ENCODE measurements at places on chromosomes 6 and 20.
A peak's percentile ranks its signal among the peaks of the same experiment; 100 is the strongest.

DNA sequence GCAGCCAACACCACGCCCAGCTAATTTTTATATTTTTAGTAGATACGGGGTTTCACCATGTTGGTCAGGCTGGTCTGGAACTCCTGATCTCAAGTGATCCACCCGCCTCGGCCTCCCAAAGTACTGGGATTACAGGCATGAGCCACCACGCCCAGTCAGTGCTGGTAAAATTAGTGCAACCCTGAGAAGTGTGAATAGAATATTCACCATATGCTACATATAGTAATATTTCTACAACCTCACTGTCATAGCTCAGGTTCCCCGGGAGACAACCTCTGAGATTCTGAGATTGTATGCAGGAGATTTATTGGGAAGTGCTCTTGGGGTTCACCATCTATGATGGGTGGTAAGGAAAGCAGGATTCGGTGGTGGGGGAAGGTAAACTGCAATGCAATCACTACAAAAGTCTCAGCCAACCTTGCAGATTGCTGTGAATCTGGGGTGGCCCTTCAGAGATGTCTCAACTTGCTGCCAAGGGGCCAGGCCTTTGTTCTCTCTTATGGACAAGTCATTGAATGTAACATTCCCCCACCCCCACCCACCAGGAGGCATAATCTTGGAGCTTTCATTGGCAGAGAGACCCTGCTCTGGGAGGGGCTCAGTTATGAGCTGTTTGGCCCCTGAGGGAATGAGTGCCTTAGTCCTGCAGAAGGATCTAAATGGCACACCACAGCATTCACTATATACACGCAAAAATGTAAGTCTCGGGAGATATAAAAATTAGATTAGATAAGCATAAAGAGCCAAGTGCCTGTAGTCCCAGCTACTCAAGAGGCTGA lies 34.0 kb upstream of the SEC63 start:
- no peak for DNase-seq

GRCh38 chr20:37878835-37879599 lies 23.9 kb upstream of the VSTM2L start:
- no peak for DNase-seq

- DNase-seq = peak; percentile 54
Observed at GRCh38 chr6:16436550-16436949, 198.2 kb downstream of the GMPR start.

GRCh38 chr6:39752835-39753724 lies 27.9 kb upstream of the KIF6 start:
- no peak for DNase-seq

GRCh38 chr20:23349338-23350195 lies 1.0 kb upstream of the NXT1 start:
- DNase-seq = peak; percentile 80

DNA sequence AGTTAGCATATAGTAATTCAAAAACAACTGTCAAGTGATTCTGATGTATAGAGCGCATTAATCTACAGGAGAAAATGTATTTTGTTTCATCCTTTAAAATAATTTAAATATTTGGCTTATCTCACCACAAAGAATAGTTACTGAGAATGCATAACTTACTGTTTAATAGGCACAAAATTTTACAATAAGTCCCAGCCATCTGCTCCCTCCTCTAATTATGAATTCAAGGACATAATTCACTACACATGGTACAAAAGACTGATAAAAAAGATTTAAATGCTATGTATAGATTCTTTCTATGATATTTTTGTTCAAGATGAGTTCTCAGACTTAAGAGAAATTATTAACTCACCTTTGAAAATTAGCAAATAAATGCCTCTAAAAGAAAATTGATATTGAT lies 242.0 kb downstream of the FUT9 start:
- no peak for DNase-seq

DNA sequence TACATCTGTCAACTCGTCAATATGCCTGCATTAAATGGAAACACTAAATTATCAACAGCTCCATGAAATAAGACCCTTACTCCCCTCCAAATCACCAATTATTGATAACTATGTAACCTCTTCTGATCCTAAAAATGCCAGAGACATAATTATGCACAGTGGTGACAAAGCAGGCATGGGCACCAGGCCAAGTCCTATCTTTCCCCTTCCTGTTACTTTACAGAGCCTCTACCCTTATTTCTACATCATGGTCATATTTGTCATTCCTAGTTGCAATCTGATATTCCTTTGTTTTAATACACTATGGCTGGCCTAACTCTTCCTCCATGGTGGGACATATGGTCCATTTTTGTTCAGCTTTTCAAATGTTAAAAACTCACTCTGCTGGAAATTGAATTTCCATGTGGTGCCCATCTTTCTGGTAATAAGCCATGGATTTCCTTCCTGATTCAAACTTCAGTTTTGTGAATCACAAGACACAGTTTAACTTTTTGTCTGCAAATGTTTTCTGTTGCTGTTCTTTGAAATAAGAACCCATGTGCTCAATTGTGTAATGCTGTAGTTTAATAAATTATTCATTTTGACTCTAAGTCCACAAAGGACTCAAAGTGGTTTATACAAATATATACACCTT lies 41.8 kb upstream of the ARFGEF2 start:
- no peak for DNase-seq

DNA sequence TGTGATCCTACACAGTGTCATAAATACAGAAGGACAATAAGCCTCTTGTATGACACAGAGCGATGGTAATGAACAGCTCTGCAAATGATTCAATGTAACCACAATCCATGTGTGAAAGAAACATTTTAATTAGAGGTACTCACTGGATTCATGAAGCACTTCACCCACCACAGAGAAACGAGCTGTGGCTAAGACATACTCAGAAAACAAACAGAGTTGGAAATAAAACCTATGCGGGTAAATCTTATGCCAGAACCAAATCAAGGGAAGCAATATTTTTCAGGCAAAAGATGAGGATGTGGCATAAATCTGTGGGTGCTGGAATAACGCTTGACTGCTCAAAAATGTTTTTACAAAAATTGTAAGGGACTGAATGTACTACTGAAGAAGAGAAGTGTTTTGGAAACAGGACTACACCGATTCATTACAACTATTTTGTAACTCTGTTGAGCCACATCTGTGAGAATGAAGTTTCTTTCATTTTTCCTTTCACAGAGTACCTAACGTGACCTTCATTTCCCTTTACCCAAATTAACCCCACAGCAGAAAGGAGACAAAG lies 112.1 kb downstream of the WDR27 start:
- DNase-seq = peak; percentile 45

DNA sequence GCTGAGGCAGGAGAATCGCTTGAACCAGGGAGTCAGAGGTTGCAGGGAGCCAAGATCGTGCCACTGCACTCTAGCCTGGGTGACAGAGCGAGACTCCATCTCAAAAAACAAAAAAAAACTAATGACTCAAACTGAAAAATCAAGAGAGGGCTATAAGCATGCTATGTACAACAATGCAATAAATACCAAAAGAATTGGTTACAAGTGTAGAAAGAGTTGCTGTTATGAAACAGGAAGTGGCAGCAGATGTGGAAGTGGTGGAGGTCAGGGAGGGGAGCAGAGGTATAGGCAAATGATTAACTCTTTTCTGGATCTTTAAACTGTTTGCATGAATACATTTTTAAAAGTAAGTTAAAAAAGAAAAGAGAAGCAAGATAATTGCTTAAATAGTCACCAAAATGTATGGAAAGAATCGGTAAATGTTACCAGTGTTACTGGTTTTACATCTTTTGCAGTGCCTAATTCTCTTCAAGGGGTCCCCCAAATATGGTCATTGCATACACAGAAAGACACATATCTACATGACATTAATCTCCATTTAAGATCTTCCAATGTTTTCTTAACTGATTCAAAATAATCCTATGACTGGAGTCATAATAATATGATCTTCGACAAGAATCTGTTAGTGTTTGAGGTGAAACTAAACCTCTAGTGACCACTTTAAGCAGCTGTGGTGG lies 15.0 kb downstream of the CALHM6 start:
- peak; percentile 71 for DNase-seq

DNA sequence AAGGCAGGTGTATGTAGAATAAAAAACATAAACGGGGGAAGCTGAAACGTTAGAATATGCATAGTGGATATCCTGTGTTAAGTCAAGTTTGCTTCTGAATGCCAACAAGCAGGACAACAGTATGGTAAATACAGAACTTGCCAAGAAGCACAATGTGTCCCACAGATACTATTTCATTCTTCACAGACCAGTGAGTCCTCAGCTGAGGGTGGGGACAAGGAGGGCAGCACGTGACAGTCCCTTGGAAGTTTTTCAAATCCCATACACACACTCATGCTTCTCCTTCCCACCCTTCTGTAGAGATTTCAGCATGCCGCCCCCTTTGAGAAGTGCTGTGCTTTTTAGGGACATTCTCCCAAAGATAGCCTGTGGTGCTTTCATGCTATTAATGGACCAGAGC lies 268.5 kb upstream of the ECI2 start:
- DNase-seq = no peak

DNA sequence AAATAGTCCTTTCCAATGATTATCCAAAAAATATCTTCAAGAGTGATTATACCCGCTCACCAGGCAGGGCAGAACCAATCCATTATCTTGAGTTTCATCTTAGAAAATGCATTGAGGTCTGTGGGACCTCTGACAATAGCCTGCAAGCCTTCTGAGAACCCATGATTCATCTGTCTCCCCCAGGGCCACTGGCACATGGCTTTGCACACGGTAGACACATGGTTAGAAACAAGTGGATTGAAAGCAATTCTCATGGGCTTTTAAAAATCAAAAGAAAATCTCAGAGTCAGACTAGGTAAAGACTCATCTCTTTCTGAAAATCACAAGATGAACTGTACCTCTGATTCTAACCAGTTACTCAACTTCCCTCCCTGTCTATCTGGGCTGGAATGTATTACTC lies 15.5 kb downstream of the GNAS-AS1 start:
- no peak for DNase-seq

DNA sequence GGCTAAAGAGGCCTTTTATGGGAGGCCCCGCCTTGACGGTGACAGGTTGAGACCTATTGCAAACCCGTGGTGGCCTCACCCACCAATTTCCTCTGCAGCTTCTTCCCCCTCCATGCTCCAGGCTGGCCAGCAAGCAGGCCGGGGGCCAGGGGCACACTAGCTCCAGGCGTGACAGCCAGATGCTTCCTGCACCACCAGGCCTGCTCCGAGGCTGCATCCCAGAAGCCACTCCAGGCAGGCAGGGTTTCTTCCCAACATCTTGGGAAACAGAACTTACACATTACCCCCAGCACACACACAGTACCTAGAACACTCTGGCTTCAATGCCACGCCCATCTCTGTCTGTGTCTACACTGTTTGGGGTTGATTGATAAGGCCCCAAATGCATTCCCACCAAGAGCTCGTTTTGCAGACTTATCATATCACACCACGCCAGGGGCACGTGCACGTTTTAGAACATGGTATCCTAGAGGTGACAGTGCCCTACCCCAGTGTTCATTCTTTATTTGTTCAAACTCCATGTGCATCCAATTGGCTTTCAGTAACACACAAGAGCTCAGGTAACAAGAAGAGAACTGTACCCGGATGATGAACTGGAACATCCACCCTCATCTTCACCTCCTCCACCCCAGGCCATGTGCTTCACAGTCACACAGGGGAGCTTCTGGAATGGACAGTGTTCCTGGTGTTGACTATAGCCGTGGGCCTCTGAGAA lies 221.4 kb upstream of the RREB1 start:
- no peak for DNase-seq

- DNase-seq = no peak
Observed at GRCh38 chr6:3594201-3594600, 137.4 kb upstream of the SLC22A23 start.

- DNase-seq = no peak
Observed at GRCh38 chr6:95973976-95974375, 41.8 kb upstream of the FUT9 start.

- DNase-seq = no peak
Observed at GRCh38 chr20:62067547-62068260, 2.0 kb upstream of the TAF4 start.

DNA sequence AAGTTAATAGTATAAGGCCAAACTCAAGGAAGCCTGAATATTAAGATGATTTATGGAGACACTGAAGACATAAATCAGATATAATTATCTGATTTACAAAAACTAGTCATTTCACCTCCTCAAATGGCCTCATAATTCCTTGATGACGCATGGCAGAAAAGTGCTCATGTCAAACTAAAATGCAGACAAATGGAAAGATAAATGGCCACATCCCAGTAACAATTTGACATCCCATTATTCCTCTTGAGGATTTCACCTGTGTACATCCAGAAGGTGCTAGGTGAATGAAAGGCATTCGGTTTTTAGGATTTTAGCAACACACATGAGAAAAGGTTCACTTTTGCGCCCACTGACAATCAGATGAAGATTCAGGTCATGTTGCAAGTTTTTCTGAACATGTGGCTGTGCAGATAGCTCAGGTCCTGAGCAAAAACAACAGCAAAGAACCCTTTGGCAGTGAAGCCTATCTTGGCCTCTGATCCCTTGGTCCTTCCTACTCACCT lies 24.2 kb downstream of the SGK1 start:
- DNase-seq = no peak

GRCh38 chr20:23629017-23629541 lies 8.7 kb downstream of the CST3 start:
- DNase-seq = no peak

- DNase-seq = no peak
Observed at GRCh38 chr6:96124778-96125177, 109.0 kb downstream of the FUT9 start.

DNA sequence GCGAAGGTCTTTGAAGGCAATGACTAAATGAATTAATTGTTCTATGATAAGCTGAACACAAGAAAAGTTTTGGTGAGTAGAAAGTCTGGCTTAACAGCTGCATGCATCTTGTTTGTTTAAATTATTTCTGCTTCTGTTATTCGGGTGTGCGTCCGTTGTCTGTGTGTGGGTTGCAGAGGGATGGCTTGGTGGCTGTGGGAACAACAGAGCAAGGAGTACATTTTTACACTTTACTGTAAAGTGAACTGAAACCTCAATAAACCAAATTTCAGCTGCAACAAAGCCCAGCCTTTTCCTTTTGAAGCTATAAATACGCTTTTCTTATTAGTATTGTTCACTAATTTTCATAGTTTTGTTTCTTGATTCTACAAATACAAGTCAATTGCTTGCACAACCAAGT lies 3.5 kb upstream of the LAMP5 start:
- no peak for DNase-seq

DNA sequence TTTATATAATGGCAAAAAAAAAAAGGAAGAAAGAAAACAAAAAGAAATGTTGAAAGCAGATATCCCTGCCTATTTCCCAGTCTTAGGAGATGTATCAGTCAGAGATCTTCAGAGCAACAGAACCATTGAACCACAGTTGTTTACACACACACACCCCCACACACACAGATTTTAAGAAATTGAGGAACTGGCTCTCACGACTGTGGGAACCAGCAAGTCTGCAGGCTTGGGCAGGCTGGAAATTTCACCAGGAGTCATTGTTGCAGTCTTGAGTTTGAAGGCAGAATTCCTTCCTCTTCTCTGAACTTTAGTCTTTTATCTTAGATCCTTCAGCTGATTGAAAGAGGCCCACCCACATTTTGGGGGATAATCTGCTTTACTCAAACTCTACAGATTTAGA lies 380.9 kb downstream of the CDKAL1 start:
- DNase-seq = no peak

Data from activated CD4-positive, alpha-beta T cell treated with anti-CD3 and anti-CD28 coated beads, Interleukin-2, amount 50 U/mL, for 16 hours (primary cell).